ENCODE measurements at places on chromosomes 4 and X. TPM values are rescaled to one million over a fixed set of nuclear protein-coding genes. Genes with fewer than 3 reads are reported as not detected.

Gene WAS
- 2.7 TPM for total RNA-seq

DNA sequence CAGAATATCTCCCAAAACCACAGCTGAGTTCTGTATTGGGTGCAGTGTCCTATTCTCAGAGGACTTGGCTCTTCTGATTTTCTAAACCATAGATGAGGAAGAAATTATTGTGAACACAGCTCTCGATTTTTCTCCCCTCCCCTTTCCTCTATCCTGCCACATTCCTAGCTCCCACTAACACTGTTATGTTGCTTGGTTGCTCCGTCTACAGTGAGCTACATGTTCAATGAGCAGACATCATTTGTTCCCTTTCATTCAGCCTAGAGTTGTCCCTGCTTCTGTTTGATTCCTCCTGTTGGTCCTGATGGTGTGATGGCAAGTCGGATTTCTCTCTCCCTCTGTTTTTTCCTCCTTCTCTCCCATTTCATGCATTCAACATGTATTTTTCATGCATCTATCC is 65.9 kb downstream of the DIPK2B start:
- peak overlapping the region; percentile 7 for H3K4me3 ChIP-seq
- no peaks in the 10 kb centered on the region for H3K27me3 ChIP-seq
- H3K4me1 ChIP-seq = no peaks in the 10 kb centered on the region
- peaks cover 4% of the 10 kb centered on the region for H3K36me3 ChIP-seq
- no peak overlapping the region for H3K27ac ChIP-seq
- DNase-seq = no peak

DNA sequence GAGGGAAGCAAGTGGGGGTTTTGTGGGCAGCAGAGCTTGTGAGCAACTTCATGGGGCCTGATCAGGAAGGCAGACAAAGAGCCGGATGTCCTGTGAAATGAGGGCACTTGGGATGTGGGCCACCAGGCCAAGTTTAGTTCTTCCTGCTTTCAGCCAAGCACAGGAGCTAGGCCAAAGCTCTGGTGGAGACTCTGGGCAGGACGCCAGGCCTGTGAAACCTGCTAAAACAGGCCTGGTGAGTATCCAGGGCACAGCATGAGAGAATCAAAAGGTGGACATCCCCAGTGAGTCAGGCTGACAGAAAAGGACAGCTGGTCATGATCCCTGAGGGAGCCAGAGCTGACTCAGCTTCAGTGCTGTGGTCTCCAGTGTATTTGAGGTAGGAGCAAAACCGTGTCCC is 95.7 kb downstream of the NPNT start:
- H3K4me3 ChIP-seq = no peak overlapping the region
- no peaks in the 10 kb centered on the region for H3K36me3 ChIP-seq
- no peaks in the 10 kb centered on the region for H3K27me3 ChIP-seq
- H3K4me1 ChIP-seq = no peaks in the 10 kb centered on the region

DNA sequence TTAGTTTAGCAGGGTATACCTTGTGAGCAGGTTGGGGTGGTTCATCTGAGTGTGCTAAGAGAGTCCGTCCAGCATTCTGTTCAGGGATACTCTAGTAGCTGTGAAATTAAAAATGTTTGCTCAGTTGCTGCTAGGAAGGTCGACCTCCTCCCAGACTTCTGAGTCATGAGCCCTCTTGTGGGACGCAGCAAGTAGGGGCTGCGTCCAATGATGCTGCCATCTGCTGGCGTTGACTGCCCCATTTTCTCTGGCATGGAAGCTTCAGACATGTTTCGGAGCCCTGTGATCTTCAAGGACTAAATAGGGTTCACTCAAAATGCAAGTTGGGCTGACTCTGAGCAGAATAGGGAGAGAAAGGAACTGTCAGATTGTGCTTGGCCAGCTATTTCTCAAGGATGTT is 201.0 kb upstream of the ARSJ start:
- H3K27ac ChIP-seq = no peak overlapping the region
- peaks cover 13% of the 10 kb centered on the region for H3K36me3 ChIP-seq
- H3K27me3 ChIP-seq = no peaks in the 10 kb centered on the region
- no peaks in the 10 kb centered on the region for H3K4me1 ChIP-seq

GRCh38 chr4:109576462-109576861 is 16.4 kb downstream of the MCUB start:
- peak overlapping the region; percentile 94 for H3K27ac ChIP-seq
- H3K4me3 ChIP-seq = no peak overlapping the region
- DNase-seq = no peak
- H3K36me3 ChIP-seq = peaks cover 7% of the 10 kb centered on the region
- H3K4me1 ChIP-seq = peaks cover 30% of the 10 kb centered on the region
- H3K27me3 ChIP-seq = peaks cover 3% of the 10 kb centered on the region

Data from endothelial cell (in vitro differentiated cells).